ENCODE measurements at places on chromosomes 2 and 18.

- DNase-seq = no peak
These were observed 143.3 kb upstream of the ZEB2 start for GRCh38 chr2:144663207-144663606.

DNA sequence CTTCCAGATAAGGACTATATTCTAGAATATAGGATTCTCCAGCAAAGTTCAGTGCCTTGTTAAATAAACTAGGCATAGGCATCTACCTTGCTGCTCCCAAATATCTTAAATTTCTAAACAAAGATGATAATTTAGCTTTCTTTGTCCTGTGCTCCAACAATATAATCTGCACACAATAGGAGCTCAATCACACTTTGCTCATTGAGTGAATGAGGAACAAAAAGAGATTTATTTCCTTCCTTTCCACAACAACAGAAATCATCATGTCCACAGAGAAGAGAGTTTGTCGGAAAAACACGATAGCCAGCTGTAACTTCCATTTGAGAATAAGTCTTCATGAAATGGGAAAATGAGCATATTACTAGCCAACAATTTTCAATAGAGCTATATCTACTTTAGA lies 256.7 kb downstream of the TCF4 start:
- no peak for DNase-seq

GRCh38 chr18:26051843-26052242 lies 38.6 kb downstream of the SS18 start:
- no peak for DNase-seq

- DNase-seq = no peak
These were observed 34.1 kb downstream of the HRH4 start for GRCh38 chr18:24494586-24494985.

DNA sequence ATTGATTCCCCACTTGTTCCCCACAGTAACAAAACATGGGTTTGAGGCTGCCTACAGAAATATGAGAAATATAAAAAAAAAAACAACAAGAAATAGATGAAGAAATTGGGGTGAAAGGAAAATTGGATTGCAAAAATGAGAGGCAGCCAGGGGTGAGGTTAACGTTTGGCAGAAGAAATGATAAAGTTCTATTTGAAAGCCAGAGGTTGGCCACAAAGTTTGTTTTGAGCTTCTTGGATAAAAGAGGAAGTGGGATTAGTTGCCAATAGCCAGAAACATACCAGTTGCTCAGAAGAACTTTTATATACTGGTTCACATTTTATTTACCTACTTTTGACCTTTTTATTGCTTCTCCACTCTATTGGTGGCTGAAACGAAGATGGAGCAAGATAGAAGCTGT lies 67.5 kb downstream of the FASTKD2 start:
- no peak for DNase-seq

DNA sequence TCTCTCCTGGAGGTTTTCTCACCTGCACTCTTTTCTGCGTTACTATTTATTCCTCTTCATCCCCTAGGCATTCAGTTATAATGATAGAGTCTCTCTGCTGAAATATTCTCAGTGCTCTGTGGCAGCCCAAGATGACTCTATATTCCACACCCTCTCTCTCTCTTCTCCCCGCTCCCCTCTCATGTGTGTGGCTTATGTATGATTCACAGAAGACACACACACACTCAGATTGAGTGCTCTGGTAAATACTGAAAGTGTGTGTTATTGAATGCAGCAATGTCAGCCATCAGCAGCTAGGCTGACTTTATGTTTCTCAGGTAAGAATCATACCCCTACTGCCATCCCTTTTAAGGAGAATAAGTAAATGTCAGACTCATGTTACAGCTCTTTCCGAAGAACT lies 201.2 kb downstream of the SLC4A10 start:
- DNase-seq = no peak

GRCh38 chr2:208006337-208006736 lies 19.0 kb downstream of the PLEKHM3 start:
- DNase-seq = no peak

Measured in NCI-H187 treated with DMSO at 0.1 percent for 48 hours (cell line).